ENCODE measurements at places on chromosomes 2 and 18. TPM values are rescaled to one million over a fixed set of nuclear protein-coding genes. Genes with fewer than 3 reads are reported as not detected.

Gene SAG
- not detected for total RNA-seq

Gene RNASEH1
- total RNA-seq, result 43.1 TPM

Gene IL37
- not detected for total RNA-seq

Gene ADGRF3
- 0.56 TPM for total RNA-seq

Gene HRH4
- total RNA-seq, result not detected

Gene EFHD1
- 4.0 TPM for total RNA-seq

Gene STPG4
- not detected for total RNA-seq

Gene SS18
- 66.5 TPM for total RNA-seq

Gene LBX2
- total RNA-seq, result 0.27 TPM

Gene GALNT3
- 0.33 TPM for total RNA-seq

Gene ANKRD23
- total RNA-seq, result 1.8 TPM

Gene TMEM198
- total RNA-seq, result 2.7 TPM

Gene GCG
- not detected for total RNA-seq

Gene CFAP221
- not detected for total RNA-seq

All from HFFc6 (cell line).